ENCODE measurements at places on chromosomes 1 and 21.

- DNase-seq, result no peak
These were observed 199.0 kb downstream of the PCP4 start for GRCh38 chr21:40066221-40066620.

DNA sequence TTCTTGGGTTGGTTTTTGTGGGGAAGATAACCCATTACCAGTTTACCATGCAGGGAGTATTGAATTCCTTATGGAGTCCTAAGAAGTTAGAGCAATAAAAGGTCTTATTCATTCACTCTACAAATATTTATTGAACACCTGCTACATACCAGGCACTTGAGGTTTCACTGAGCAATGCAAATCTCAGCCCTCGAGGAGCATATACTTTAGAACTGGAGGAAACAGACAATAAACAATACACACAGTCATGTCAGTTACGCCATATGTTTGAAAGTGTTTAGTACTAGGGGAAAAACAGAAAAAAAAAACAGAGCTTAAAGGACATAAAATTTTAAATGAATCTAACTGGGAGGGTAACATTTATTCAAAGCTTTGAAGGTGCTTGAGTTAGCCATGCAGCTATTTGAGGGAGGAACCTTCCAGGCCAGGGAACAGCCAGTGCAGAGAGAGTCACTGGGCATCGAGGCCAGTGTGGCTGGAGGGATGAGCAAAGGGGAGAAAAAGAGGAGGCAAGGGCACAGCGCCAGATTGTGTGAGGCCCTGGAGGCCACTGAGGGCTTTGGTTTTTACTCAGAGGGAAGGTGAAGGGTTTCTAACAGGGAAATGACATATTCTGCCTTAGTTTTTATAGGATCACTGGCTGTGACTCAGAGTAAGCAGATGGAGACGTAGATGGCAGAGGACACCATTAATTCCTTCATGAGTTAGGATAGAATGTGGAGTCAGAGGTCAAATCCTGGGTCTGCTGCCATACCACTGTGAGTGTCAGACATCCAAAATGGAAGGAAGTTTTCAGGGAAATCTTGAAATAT lies 32.7 kb downstream of the C1orf21 start:
- DNase-seq, result peak; percentile 46

GRCh38 chr1:107549152-107549810 lies 408.4 kb downstream of the NTNG1 start:
- peak; percentile 31 for DNase-seq

- DNase-seq, result no peak
These were observed 1.6 kb upstream of the CD52 start for GRCh38 chr1:26315874-26316850.

GRCh38 chr1:184472136-184472535 lies 85.3 kb downstream of the C1orf21 start:
- DNase-seq, result no peak

- no peak for DNase-seq
These were observed 27.1 kb upstream of the CD2 start for GRCh38 chr1:116726872-116727820.

- DNase-seq, result no peak
These were observed 14.3 kb upstream of the NMNAT2 start for GRCh38 chr1:183432548-183432875.

- DNase-seq, result no peak
These were observed 37.8 kb downstream of the ELK4 start for GRCh38 chr1:205593967-205594366.

- DNase-seq, result no peak
These were observed 3.0 kb downstream of the PAXBP1 start for GRCh38 chr21:32768530-32768929.

DNA sequence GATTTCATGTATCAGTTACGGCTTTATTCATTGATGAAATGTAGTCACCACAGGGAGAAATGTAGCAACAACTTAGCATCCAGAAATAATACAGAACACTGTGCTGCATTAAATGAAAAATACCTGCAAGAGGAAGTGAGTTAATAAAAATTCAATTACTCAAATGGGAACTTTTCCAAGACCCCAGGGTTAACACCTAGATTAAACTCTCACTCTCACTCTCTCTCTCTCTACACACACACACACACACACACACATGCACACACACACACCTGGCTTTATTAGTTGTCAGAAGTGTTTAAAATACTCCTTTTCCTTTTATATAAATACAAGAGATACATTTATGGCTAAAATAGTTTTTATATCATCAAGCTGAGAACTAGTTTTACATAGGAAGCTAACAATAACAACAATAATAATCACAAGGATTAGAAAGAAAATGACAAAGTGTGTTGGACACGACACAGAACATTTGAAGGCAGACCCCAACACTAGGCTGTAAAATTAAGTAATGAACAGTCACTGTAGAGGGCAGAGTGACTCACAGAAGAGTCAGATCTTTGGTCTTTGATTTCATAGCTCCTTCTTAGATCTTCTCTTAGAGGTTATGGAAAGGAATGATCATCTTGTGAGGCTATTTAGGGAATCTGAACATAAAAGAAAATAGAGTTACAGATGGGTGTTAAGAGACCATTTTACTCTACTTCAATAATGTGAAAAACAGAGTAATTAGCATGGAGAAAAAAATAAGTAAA lies 1266.0 kb upstream of the ADGRL2 start:
- no peak for DNase-seq

GRCh38 chr21:40985370-40985769 lies 138.4 kb upstream of the DSCAM start:
- no peak for DNase-seq

- DNase-seq, result no peak
These were observed 29.4 kb downstream of the SPATA46 start for GRCh38 chr1:162347281-162347680.

GRCh38 chr1:107997866-107998265 lies 32.9 kb upstream of the VAV3 start:
- no peak for DNase-seq

DNA sequence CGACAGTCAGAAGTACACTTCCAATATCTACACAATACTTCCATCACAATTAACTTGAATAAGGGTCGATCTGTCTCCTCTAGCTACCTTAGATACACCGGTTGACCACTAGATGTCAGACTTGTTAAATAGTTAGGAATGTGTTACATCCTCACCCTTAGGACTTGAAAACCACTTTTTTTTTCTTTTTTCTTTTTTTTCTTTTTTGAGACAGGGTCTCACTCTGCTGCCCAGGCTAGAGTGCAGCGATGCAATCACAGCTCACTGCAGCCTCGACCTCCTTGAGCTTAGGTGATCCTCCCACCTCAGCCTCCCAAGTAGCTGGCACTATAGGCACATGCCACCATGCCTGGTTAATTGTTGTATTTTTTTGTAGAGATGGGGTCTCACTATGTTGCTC lies 120.4 kb upstream of the GREM2 start:
- DNase-seq, result peak; percentile 51

DNA sequence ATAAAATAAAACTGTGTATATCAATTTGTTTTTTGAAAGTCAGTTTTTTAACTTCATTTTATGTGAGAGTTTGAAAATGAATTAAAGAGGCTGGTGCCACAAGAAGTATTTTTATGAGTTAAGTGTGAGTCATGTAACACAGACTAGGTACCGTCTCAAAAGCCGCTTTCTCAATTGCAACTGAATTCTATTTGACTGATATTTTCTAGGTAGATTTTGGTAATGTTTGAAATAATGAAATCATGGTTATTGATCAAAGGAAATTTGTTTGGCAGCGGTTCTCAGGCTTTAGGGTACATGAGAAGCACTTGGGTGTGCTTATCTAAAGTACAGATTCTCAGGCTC lies 4.6 kb downstream of the SNX27 start:
- DNase-seq, result no peak

DNA sequence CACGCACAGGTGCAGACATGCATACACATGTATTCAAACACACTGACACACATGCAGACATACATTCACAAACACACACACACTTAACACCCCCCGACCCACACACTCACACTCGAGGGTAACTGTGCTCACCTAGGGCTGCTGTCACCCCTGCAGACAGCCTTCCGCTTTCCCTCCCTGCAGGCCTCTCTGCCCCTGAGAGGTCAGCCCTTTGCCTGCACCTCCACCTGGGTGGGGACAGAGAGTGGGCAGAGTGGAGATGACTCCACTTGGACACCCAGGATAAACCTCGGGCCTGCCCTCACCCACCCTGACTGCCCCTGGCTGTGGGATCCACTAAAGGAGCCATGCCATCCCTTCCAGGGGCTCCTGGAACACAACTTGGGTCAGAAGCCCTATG lies 264.3 kb downstream of the PTPRU start:
- DNase-seq, result no peak

DNA sequence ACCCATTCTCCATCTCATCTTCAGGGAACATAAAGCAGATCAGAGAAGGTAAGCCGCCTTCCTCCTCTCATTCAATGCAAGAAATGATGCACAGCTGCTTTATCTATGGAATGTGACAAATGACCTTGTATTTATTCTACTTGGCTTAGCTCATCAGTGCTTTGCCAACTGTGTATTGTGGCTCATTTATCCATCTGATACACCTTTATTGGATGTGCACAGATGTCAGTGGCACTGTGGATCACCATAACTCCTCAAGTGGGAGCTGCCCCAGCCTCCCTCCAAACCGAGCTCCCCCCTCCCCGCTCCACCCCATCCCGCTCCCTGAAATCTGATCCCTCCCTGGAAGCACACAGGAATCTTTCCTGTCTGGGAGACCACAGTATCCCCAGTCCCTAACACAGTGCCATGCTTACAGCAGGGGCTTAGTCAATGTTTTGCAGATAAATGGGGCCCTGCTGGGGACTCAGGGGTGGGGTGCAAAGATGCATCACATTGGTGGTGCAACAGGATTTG lies 156.0 kb upstream of the RAB4A start:
- no peak for DNase-seq

- peak; percentile 68 for DNase-seq
These were observed 20.3 kb downstream of the NEK2 start for GRCh38 chr1:211654838-211655787.

GRCh38 chr21:38660333-38661196 lies 145.2 kb upstream of the ETS2 start:
- DNase-seq, result no peak

- no peak for DNase-seq
These were observed 120.9 kb upstream of the PRDX6 start for GRCh38 chr1:173356191-173356762.

DNA sequence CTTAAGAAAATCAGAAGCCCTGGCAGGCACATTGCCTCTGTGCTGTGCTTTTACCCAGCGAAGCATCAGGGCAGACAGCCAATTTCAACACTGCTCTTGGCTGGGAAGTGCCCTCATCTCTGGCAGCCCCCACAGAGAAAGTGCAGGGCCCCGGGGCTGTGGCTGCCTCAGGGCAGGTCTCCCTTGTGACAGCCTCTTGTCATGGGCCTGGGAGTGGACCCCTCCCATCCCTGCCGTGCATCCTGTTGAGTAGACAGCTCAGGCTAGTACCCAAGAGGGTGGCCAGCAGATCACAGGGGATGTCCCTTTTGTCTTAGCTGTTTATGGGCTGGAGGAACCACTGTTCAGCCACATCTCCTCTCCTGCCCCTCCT lies 23.3 kb downstream of the TTC34 start:
- DNase-seq, result no peak

DNA sequence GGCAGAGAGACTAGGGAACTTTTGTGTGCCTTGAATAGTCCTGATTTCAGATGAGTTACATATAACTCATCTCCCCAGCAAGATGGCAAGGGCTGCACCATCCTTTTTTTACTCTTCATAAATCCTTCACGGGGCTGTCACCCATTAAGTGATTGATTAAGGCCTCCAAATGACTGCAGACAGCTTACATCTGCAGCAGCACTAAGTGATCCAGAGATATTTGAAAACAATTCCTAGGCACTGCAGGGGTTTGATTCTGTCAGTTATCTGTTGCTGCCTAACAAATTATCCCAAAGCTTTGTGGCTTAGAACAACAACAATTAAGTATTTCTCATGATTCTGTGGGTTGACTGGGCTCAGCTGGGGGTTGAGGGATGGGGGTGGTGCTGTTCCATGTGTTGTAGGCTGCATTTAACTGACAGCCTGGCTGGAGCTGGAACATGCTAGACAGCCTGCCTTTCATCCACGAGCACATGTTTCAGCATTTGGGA lies 19.3 kb downstream of the TEX38 start:
- DNase-seq, result no peak

DNA sequence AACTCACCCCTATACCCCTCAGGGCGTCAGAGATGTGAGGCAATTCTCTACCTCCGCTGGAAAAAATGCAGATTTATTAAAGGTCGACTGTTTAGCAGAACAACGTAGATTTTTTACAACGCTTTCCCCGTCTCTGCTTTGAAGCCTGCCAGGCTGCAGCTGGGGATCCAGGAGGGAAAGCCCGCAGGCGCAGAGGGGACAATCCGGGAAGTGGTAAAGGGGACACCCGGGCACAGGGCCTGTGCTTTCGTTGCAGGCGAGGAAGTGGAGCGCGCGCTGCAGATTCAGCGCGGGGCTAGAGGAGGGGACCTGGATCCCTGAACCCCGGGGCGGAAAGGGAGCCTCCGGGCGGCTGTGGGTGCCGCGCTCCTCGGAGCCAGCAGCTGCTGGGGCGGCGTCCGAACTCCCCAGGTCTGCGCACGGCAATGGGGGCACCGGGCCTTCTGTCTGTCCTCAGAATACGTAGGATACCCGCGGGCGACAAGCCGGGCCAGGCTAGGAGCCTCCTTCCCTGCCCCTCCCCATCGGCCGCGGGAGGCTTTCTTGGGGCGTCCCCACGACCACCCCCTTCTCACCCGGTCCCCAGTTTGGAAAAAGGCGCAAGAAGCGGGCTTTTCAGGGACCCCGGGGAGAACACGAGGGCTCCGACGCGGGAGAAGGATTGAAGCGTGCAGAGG lies 5.5 kb downstream of the SIM2 start:
- DNase-seq, result no peak

- no peak for DNase-seq
These were observed 172.6 kb downstream of the APP start for GRCh38 chr21:25997788-25998611.

- DNase-seq, result no peak
These were observed 64.3 kb downstream of the ZNF281 start for GRCh38 chr1:200345520-200345919.

DNA sequence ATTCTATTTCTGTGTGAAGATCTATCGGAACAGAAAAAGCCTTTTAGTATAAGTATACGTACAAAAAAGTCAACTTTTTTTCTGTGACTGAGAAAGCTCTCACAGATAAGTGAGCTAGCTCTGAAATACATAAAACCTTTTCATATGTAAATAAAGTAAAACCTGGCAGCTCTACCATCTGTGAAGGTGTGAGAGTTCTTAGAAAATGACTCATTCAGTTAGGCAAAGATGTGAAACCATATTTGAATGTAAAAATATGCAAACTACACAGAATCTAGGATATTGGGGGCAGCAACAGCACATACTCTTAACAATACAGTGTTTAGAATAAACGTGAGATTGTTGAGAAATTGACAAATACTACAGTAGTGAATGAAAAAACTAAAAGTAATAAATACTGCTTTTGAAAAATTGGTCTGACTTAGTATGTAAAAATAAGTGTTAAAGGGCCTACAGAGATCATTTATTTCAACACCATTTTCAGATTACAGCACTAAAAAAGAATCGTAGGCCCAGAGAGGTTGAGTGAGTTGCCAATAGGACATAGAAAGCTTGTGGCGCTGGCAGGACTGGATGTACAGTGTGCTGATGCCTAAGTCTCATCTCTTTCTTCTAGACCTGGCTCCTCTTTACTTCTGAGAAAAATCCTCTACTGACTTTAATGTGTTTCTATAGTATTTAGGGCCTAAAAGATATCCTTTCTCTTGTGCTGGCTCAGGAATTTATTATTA lies 19.8 kb downstream of the ATP6V1G3 start:
- no peak for DNase-seq

- no peak for DNase-seq
These were observed 19.3 kb upstream of the ZNF326 start for GRCh38 chr1:89975540-89976125.

GRCh38 chr1:94336991-94337390 lies 81.2 kb upstream of the ABCD3 start:
- no peak for DNase-seq
